Fibroblast of lung (primary cell): ENCODE measurements at places on chromosomes 7 and 10. TPM values are rescaled to one million over a fixed set of nuclear protein-coding genes. Genes with fewer than 3 reads are reported as not detected.

DNA sequence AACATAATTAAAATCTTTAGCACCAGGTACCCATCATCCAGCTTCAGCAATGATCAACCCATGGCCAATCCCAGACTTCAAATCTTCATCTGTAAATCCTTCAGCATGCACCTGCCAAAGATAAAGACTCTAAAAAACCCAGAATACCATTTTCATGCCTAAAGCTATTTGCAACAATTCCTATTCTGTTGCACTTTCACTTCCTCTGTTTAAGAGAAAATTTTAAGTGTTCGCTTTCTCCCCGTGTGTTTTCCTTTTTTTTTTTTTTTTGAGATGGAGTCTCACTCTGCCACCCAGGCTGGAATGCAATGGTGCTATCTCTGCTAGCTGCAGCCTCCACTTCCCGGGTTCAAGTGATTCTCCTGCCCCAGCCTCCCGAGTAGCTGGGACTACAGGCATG, 31.8 kb upstream of the HTR5A start:
- H3K27ac ChIP-seq: no peak overlapping the region
- H3K4me1 ChIP-seq: no peaks in the 10 kb centered on the region
- H3K36me3 ChIP-seq: no peaks in the 10 kb centered on the region
- H3K4me3 ChIP-seq: no peak overlapping the region

GRCh38 chr10:62335326-62335725, 38.8 kb upstream of the ZNF365 start:
- H3K27me3 ChIP-seq: no peaks in the 10 kb centered on the region
- H3K4me3 ChIP-seq: no peak overlapping the region
- H3K36me3 ChIP-seq: no peaks in the 10 kb centered on the region
- DNase-seq: peak; percentile 57

- H3K4me1 ChIP-seq: no peaks in the 10 kb centered on the region
- H3K4me3 ChIP-seq: no peak overlapping the region
- H3K27ac ChIP-seq: no peak overlapping the region
- H3K36me3 ChIP-seq: no peaks in the 10 kb centered on the region
- no peaks in the 10 kb centered on the region for H3K27me3 ChIP-seq
Observed at GRCh38 chr7:45988405-45989057, 67.5 kb upstream of the IGFBP3 start.

GRCh38 chr10:100338434-100339036, 8.5 kb upstream of the SCD start:
- DNase-seq: peak; percentile 20
- H3K4me3 ChIP-seq: no peak overlapping the region
- no peaks in the 10 kb centered on the region for H3K36me3 ChIP-seq
- peaks cover 7% of the 10 kb centered on the region for H3K27me3 ChIP-seq
- H3K27ac ChIP-seq: no peak overlapping the region
- no peaks in the 10 kb centered on the region for H3K4me1 ChIP-seq

- no peaks in the 10 kb centered on the region for H3K4me1 ChIP-seq
- no peaks in the 10 kb centered on the region for H3K36me3 ChIP-seq
- no peaks in the 10 kb centered on the region for H3K27me3 ChIP-seq
Observed at GRCh38 chr10:28479927-28480627, 52.8 kb upstream of the WAC start.

DNA sequence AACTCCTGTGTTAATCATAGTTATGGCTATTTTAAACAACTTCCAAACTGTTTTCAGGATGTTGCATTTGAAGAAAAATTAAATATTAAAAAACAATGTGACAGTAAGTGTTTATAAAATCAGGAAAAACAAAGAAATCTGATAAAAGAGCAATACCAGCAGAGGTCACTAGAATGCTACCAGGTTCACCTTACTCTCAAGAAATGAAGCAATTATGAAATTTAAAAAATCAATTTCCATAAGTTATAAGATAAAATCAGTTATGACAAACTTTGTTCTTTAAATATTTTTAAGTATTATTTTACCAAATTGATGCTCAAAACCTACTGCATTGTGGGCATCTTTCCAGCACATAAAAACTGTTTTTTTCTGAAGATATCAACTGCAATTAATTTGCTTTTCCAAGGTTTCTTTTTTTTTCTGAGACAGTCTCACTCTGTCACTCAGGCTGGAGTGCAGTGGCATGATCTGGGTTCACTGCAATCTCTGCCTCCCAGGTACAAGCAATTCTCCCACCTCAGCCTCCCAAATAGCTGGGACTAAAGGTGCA, 50.7 kb upstream of the RHEB start:
- no peaks in the 10 kb centered on the region for H3K27me3 ChIP-seq
- no peak overlapping the region for H3K4me3 ChIP-seq
- H3K27ac ChIP-seq: no peak overlapping the region
- H3K36me3 ChIP-seq: peaks cover 6% of the 10 kb centered on the region

DNA sequence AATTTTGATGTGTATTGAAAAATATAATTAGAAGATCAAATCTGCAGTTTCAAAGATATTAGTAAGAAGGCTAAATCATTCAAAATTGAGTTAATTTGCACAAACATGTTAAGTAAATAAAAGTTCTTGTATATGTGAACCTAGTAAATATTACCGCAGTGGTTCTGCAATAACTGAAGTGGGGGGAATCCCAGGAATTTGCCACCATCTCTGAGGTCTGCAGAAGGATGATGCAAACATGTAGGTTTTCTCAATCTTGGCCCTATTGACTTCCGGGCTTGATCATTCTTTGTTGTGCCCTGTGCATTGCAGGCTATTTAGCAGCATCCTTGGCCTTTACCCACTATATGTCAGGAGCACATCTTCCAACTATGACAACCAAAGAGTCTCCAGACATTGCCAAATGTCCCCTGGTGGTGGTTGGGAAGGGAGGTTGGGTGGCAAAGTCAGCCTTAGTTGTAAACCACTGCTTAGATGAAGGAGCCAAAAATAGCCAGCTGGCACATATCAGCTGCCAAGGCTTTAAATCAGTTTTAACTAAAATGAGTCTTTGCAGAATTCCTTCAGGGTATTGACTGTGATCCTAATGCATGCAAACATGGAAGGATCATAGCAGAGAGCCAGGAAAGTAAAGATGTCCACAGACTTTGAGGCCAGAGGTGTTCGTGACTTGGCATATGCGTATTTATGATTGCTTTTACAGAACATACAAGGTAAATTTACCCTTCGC, 146.3 kb downstream of the TRIL start:
- peaks cover 5% of the 10 kb centered on the region for H3K4me1 ChIP-seq
- H3K27ac ChIP-seq: no peak overlapping the region
- H3K36me3 ChIP-seq: no peaks in the 10 kb centered on the region
- DNase-seq: no peak

GRCh38 chr10:55813451-55814170, 547.4 kb downstream of the ZWINT start:
- no peak for DNase-seq
- no peak overlapping the region for H3K27ac ChIP-seq
- no peaks in the 10 kb centered on the region for H3K4me1 ChIP-seq
- H3K4me3 ChIP-seq: no peak overlapping the region
- no peaks in the 10 kb centered on the region for H3K36me3 ChIP-seq
- H3K27me3 ChIP-seq: no peaks in the 10 kb centered on the region

DNA sequence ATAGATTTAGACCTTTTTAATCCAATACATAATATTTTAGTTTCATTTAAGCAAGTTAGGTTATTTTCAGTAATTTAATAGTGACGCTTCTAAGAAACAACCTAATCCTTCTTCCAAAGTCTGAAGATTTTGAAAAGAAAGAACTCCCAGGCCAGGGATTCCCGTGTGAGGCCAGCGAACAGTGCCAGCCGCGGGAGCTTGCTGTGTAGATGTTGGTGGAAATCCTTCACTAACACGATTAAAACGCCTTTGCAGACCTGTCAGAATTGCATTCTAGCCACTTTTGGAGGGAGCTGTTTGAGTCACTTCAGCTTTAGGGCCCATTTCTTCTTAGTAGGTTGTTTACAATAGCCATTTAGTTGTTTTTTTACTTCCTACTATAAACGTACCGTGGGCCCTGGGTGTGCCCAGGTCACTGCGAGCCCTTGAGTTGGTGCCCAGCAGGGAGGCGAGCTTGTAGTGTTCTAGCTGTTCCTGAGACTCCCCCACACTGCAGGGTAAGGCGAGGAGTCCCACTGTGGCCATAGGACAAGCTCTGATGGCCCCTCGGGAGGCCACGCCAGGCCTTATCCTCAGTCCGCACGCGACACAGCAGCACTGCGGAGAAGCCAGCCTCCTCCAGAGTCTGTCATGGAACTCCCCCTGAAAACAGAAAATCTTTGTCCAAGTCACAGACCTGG, 32.3 kb downstream of the PPP2R2D start:
- peaks cover 3% of the 10 kb centered on the region for H3K36me3 ChIP-seq
- H3K4me1 ChIP-seq: peaks cover 5% of the 10 kb centered on the region
- H3K27ac ChIP-seq: no peak overlapping the region
- no peak for DNase-seq

GRCh38 chr10:70297224-70297623, 13.4 kb upstream of the NPFFR1 start:
- H3K36me3 ChIP-seq: no peaks in the 10 kb centered on the region
- H3K4me1 ChIP-seq: peaks cover 5% of the 10 kb centered on the region
- no peaks in the 10 kb centered on the region for H3K27me3 ChIP-seq
- peak overlapping the region; percentile 30 for H3K27ac ChIP-seq

The DAGLB gene
- total RNA-seq: 12.1 and 22.6 TPM in 2 replicates

The NUTM2B gene
- total RNA-seq: 0.33 and 0.51 TPM in 2 replicates

The CEP55 gene
- 2.1 and 19.0 TPM in 2 replicates for total RNA-seq

The ACSM6 gene
- not detected in 2 replicates for total RNA-seq

The MINDY4 gene
- total RNA-seq: 4.1 and 6.1 TPM in 2 replicates

The AGAP3 gene
- 34.2 and 44.9 TPM in 2 replicates for total RNA-seq
